ENCODE measurements at places on chromosomes 3 and 15.

DNA sequence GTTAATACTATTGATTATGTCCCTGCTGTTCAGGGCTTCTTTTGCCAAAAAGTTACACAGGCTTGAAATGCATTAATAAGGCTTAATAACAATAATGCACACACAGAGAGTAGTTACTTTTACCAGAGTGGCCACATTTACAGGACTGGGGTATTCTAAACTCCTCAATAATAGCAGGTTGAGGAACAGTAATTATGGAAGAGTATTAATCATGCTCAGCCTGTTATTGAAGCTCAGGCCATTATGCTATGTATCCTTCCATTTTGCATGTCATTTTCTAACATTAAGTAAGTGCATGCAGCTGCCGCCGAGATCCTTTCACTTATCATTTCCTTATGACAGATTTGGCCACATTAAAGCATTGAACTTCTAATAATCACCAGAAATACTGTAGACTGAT, 5.7 kb downstream of the ARRDC4 start:
- DNase-seq = no peak

GRCh38 chr3:14513566-14514322, 26.4 kb downstream of the GRIP2 start:
- no peak for DNase-seq

- no peak for DNase-seq
These were observed 176.4 kb upstream of the MDFIC2 start for GRCh38 chr3:70488816-70489215.

DNA sequence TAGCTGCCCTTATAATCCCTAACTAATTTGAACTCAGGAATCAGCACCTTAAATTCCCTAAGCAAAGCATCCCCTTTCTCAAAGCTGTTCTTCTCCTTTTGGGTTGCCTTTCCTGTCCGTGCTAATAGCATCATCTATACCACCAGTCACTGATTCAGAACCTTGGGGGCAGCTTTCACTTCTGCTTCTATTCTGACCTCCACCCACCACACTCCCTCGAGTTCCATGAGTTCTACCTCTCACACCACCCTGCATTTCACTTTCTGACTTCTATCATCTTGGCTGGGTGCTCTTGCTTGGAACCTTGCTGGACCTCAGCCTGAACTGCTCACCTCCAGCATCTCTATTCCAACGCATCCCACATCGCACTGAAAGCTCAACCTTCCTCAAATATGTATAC, 55.4 kb upstream of the KCNMB2 start:
- DNase-seq = no peak

DNA sequence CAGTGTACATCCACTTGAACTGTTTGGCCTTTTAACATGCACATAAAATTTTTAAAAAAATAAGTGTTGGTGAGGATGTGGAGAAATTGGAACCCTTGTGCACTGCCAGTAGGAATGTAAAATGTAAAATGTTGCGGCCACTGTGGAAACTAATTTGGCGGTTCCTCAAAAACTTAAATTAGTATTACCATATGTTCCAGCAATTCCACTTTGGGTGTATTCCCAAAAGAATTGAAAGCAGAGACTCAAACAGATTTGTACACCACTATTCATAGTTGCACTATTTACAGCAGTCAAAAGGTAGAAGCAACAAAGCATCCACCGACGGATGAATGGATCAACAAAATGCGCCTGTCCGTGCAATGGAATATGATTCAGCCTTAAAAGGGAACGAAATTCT, 55.2 kb upstream of the SEC61A1 start:
- DNase-seq = no peak

DNA sequence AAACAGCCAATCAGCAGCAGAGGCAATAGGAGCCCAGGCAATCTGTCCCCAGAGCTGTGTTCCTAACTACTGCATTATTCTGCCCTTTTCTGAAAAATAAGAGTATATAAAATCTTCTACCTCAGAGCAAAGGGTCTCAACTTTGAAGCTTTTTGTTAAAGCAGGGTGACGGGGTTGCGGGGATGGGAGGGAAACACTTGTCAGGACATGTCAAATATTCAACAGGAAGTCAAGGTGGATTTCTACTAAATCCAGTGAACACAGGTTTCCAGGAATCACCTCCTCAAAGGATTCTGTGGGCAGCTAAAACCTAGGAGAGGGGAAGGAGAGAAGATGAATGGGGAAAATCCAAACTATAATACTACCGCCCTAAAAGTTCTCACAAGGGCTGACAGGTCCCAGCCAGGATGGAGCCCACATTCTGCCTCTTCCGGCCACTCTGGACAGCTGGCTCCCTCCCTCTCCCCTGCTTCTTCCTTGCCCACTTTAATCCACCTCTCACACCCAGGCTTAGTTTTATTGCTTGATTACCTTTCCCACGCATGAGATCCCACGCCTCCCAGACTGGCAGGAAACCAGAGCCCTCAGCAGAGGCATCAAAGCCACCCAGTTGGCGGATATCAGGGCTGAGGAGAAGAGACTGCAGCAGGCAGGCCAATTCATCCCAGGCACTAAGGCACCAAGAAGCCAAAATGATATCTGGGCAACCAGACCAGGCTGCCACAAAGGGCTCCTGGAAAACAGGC, 77.2 kb downstream of the OSBPL10 start:
- DNase-seq = no peak

- DNase-seq = no peak
These were observed 208.9 kb upstream of the CFAP20DC start for GRCh38 chr3:59258550-59259260.

DNA sequence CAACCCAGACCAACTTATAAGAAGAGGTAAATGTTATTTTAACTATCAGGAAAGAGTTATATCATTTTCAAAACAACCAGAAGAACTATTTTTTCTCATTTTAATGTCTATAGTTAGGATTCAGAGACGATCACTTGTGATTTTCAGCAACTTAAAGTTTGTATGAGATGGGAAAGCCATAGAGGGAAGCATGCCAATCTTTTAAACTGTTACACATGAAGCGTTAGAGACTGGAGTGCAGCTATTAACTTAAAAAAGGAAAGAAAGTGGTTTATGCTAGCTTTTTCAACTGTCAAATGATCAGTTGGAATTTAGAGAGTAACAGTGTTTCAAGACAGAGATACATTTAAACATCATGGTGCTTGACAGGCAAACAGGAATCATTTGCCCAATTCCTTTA, 91.7 kb upstream of the LPP start:
- DNase-seq = no peak

DNA sequence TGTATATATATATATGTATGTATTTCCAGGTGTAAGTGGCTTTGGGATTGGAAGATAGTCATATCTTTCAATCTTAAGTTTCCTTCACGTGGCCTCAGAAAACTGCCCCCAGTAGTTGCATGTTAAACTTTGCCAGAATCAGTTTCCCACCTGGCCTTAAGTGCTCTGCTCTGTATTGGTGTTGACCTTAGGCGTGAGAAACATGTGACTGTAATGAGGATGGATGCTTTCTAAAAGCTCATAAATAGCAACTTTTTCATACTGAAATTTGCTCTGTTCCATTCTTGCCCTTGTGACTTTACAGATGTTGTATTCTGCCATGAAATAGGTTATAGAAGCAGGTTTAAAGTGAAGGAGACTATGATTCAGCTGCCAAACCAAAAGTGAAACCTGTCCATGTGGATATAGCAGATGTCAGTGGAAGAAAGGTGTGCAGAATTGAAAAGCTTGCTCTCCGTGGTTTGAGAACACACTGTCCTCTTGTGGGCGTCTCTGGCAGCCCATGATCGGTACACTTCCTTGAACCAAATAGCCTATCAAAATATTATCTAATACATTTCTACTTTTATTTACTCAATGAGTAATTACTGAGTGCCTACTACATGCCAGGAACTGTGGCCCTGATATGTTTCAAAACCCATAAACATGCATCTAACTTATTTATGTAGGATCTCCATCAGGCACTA, 15.8 kb downstream of the SCG5 start:
- no peak for DNase-seq

DNA sequence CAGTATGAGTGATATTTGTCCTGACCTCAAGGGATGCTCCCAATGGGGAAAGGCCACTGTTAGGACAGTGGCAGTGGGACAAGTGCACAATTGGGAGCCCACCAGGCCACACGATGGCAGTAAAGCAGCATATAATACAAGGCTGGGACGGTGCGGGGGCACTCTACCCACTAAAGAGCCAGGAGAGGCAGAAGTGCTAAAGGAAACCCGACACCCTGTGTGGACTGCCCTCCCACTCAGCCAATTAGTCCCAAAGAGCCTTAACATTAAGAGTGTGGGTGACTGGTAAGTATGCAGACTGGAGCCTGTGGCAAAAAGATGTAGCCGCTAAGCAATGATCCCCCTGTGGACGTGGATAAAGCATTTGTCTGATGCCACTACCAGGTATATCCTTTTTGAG, 8.2 kb upstream of the ZNF589 start:
- DNase-seq = no peak

Data from left forelimb (tissue), 1 donor.